Nucleus accumbens (tissue), 56 donors: ENCODE measurements at places on chromosomes 11 and 22.

GRCh38 chr11:102368472-102368871, 21.5 kb downstream of the BIRC2 start:
- DNase-seq, result no peak

DNA sequence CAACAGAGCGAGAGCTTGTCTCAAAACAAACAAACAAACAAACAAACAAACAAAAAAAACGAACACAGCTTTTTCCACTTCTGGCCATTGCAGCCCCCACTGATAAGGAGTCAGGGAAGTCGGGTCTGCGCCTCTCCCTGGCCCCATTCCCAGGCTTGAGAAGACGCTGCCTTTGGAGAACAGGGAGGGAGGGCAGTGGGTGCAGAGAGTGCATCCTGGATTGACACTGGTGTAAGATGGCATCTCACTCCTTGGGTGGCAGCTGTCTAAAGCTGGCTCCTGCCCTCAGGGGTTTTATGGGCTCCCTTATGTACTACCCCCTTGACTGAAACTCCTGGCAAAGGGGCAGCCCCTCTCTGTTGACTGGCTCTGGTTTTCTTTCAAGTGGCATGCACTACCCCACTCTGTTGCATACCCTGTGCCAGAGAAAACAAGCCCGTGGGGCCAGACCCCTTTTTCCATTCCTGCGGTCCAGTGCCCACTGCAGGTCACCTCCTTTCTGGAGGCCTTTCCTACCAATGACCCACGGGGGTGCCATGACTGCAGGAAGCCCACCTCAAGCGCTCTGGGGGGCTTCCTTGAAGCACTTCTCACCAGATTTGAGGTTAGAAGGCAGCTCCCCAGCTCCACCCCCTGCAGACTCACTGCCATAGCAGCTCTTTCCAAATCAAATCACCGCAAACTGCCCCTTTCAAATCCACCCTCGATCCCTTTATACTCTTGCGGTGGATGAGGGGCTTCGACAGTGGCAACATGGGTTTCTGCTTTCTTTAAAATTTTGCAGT, 12.7 kb downstream of the DRAP1 start:
- DNase-seq, result no peak

DNA sequence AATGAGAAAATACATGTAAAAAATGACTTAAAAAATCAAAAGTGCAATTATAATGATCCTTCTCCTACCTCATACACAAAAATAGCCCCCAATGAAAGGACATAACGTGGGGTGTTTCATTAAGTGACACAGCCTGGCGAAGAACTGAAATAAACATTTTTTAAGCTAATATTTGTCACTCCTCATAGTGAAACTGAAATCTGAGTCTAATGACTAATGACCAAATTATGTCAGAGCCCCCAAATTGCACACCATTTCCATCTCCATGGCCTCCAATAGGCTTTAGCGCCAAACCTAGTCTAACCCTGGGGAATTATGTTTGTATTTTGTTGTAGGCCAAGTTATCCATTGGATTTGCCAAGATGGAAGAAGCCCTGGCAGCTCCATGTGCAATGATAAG, 119.1 kb downstream of the WT1 start:
- no peak for DNase-seq

DNA sequence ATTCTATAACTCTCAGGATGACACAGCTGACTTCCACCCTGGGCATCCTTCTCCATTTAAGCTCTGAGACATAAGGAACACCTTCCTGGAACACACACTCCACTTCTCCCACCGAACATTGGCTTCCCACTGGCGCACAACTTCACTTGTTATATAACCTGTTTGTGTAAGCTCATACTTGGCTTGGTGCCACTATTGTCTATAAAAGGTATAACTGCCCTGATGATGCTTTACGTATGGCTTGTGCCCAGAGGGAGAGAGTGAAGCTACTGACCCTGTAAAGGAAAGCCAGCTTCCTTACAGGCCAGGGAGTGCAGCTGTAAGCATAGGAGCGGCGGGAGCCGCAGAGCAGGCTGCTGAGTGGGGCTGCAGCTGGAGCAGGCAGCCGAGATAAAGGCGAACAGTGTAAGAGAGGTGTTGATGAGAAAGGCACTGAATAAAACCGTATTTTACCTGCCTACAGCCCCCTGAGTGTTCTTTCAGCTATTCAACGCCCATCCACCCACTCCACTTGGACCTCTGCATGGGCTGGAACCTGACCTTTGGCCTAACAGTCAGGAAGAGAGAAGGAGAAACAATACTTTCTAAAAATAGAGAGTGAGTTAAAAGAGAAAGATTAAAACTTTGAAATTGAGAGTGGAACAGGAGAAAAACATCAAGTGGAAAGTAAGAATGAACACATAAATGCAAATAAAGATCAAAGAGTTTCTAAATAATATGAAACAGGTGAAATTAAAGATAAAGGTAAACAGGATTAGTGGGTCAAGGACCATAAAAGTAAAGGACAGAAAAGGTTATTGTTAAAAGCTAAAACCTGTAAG, 252.1 kb upstream of the ARHGAP42 start:
- no peak for DNase-seq

GRCh38 chr11:104465321-104465720, 301.4 kb upstream of the PDGFD start:
- DNase-seq, result no peak

DNA sequence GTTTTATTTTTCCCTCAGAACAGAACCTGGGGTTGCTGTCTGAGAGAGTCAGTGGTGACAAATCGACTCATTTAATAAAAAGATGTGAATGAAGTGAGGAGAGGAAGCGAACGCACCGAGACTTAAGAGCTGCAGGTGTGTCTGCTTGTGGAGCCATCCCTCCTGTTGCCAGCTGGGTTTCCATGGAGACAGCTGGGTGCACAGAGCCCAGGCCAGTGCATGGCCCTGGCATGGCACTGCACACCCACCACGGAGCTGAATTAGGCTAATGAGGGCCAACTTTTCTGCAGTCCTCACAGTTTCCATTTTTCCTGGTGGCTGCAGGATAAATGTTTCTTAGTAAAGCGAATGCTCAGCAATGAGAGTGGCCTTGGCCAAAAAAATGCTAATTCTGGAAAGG, 750.2 kb downstream of the OPCML start:
- no peak for DNase-seq

GRCh38 chr11:128630367-128631230, 43.2 kb upstream of the ETS1 start:
- peak; percentile 42 for DNase-seq

DNA sequence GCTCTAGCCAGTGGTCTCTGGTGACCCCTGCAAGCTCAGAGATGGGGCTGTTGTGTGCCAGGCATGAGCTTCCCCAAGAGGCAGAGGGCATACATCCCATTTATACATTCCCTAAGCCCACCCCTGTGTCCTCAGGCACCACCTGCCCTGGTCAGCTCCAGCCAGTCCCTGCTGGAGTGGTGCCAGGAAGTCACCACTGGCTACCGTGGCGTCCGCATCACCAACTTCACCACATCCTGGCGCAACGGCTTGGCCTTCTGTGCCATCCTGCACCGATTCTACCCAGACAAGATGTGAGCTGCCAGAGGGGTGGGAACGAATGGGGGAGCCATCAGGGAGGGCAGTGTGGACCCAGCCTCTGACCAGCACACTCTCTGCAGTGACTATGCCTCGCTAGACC, 8.3 kb downstream of the EHBP1L1 start:
- DNase-seq, result no peak

DNA sequence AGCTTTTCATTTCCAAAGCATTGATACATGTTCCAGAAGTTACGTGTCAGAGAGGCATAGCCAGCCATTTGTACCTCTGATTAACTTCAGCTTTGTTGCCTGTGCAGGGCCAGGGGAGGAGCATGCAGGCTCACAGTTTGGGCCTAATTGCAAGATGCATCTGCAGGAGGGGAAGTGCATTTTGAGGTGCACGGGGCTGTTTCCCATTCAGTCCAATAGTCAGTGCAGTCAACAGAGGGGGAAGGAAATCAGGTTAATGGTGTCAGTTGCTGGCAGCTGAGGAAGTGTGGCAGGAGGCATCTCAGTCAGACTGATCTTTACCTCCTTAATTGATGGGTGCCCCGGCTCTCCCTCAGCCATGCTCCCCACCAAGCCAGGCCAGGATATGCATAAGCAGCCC, 39.3 kb downstream of the ABCC8 start:
- no peak for DNase-seq

DNA sequence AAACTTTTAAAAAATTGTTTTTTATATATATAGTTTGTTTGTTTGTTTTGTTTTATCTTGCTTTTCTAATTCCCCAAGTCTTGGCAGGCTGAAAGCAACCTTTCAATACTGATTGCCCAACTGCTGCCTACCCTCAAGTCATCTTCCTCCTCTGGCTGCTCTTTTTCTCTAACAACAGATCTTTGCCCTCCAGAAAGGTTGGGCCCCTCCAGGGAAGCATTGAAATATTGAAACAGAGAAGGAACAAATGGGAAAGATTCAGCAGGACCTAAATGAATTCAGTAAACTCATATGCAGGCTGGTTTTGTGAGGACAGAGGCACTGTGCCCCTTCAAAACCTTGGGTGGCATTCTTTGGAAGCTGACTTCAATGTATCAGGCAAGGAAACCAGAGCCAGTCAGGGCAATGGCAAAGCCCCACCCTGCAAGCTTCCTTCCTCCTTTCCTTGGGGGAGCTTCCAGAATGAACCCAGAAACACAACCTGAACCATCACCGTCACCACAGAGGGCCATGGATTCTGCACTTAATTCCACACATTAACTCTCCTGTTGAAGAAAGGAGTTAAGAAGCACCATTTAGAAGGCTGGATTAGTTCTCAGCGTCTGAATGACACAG, 815 bp upstream of the MS4A6A start:
- DNase-seq, result no peak

DNA sequence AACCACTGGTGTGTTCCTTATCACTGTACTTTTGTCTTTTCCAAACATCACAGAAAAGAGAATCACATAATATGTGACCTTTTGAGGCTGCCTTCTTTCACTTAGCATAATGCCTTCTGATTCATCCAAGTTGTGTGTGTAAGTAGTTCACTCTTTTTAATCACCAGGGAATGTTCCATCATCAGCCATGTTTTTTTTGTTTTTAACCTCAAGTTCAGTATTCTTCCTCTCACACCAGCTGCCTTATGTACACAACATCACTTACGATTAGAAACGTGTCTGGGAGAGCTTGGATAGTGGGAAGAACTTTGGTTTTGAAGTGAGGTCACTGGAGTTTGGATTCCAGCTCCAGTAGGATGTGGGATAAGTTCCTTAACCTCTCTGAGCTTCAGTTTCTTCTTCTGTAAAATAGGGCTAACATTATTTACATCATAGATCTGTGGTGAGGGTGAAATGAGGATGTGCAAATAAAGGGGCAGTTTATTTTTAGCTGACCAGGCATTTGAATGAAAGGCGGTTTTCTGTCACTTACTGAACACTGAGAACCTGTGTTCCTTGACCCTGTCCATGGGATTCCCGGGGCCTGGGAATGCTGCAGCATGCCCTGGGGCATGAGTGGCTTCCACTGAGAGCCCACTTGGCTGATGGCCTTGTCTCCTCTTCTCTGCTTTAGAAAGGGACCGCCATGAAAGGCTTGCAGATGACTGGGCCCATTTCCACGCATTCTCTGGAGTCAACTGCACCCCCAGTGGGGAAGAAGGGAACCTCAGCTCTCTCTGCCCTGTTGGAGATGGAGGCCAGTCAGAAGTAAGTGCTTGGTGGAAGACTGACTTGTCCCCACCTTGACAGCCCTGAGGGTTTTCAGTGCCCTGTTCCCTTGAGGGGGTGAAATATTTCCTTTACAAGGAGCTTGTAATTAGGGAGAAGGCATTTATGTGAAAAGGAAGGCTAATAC, 92.6 kb downstream of the DEPDC5 start:
- DNase-seq, result no peak

GRCh38 chr11:440065-441042, 1.5 kb downstream of the ANO9 start:
- no peak for DNase-seq

DNA sequence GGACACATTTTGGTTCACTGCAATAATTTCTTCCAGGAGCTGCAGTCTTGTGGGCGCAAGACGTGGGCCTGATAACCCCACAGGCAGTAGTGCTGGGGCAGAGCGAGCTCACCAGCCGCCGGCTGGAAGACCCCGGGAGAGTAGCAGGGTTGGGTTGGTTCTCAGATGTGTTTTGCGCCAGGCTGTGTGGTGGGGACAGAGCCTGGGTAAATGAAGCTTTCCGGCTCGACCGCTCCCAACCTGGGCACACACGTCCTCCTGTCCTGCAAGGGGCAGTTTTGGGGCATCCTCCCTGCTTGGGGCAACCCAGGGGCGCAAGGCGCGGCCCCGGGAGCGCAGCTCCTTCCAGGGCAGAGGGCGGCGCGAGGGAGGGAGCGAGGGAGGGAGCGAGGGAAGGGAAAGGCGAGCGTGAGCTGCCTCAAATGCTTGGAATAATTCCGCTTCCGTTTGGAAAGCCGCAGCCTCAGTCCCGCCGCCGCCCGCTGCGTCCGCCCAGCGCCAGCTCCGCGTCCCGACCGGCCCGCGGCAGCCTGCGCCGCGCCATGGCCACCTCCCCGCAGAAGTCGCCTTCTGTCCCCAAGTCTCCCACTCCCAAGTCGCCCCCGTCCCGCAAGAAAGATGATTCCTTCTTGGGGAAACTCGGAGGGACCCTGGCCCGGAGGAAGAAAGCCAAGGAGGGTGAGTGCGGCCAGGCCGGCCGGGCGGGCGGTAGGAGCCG, at the start of gene PARVA:
PARVA (plus strand) TSS at position 466 of the 718 bp plus-strand sequence; CDS start at position 543, 77 bp downstream.
- DNase-seq, result no peak

DNA sequence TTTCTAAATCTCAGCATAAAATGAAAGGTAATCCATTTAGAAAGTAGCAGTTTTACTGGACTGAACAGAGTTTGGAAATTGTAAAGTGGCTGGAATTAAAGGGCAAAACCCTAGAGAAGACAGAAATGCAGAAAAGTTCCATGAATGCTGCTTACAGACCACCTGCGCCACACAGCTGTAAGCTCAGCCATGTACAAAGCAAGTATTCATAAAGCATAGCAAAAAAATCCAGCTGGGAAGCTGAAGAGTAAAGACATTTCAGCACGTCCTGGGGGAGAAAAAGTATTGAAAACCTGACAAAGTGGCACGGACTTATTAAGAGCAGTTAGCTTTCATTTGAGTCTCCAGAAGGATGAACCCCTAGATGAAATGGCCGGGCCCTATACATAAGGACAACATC, 220.1 kb upstream of the CNTN5 start:
- no peak for DNase-seq
